ENCODE measurements at places on chromosomes 6 and 20. TPM values are rescaled to one million over a fixed set of nuclear protein-coding genes. Genes with fewer than 3 reads are reported as not detected.

The PAX1 gene
- not detected for total RNA-seq

The C4B gene
- total RNA-seq, result 1.4 TPM

The MMP24 gene
- total RNA-seq, result 0.58 TPM

The BMP5 gene
- total RNA-seq, result not detected

DNA sequence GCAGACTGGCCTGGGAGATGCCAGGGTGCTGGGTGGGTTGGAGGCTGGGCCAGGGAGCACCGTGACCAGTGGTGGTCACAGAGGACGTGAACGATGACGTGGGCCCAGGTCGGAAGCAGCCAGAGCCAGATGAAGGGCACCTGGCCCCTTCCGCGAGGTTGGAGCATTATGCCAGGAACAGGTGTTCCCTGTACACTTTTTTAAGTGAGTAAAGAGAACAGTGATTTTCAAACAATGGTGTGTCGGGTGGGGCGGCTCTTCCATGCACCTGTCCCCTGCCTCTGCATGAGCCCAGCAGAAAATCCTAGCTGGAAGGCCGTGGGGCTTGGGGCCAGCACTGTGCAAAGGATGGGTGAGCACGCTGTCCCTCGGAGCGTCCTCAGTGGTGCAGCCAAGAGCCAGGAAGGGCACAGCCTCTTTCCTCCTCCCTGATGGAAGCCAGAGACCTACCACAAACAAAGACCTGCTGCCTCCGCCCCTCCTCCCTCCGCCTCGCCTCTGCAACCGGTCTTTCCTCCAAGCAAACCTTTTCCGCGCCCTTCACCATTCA, 350.5 kb downstream of the ZFAND3 start:
- no peak overlapping the region for H3K4me3 ChIP-seq
- no peaks in the 10 kb centered on the region for H3K4me1 ChIP-seq
- no peaks in the 10 kb centered on the region for H3K36me3 ChIP-seq

- H3K4me3 ChIP-seq, result no peak overlapping the region
- peak overlapping the region; percentile 65 for H3K27ac ChIP-seq
- no peaks in the 10 kb centered on the region for H3K36me3 ChIP-seq
- H3K27me3 ChIP-seq, result no peaks in the 10 kb centered on the region
- peaks cover 26% of the 10 kb centered on the region for H3K4me1 ChIP-seq
Measured at GRCh38 chr20:1907586-1907985, 12.4 kb downstream of the SIRPA start.

DNA sequence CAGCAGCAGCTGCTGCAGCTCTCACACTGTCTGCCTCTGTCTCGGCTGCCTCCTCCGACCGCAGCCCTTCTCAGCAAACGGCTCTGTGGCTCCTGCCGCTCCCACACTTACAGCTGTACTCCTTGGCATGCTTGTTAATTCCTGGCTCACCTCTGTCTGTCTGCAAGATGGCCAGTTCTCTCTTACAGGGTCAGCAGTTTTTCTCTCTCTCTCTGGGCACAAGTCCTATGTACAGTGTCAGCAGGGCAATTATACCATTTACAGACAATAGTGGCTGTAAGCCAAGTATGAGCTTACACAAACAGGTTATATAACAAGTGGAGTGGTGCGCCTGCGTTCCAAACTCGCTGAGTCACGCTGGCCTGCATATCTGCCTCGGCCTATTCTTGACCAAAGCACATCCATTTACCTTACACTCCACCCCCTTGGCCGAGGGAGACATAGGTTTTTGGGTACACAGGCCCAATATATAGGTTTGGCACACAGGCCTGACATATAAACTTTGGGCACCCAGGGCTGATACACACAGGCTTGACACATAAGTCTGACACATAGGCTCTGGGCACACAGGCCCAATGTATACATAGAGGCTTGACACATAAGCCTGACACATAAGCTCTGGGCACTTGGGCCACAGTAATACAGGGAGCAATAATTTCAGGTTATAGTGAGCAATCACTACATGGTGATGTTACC, 4.4 kb downstream of the ZKSCAN3 start:
- H3K4me3 ChIP-seq, result no peak overlapping the region
- peaks cover 57% of the 10 kb centered on the region for H3K4me1 ChIP-seq
- H3K36me3 ChIP-seq, result peaks cover 5% of the 10 kb centered on the region
- H3K27me3 ChIP-seq, result no peaks in the 10 kb centered on the region

- no peak overlapping the region for H3K4me3 ChIP-seq
- peaks cover 2% of the 10 kb centered on the region for H3K27me3 ChIP-seq
- H3K36me3 ChIP-seq, result no peaks in the 10 kb centered on the region
- H3K4me1 ChIP-seq, result peaks cover 12% of the 10 kb centered on the region
- DNase-seq, result peak; percentile 28
Measured at GRCh38 chr6:11341867-11342266, 109.4 kb upstream of the NEDD9 start.

DNA sequence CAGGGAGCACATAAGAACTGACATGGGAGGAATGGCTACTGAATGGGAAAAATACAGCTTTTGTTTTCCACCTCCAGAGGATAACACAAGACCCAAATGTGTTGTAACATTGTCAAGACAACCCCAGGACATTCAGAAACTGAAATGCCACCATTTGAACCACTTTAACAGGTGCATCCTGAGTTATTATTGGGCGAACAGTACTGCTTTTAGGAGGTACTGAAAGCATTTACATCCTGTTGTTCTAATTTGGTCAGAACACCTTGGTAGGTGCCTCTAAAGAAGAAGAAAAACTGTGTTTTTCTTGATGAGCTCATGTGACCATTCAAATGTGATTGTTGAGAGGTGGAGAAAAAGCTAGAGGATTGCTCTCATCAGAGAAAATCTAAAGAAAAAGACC, 6.4 kb upstream of the TXNDC5 start:
- peaks cover 2% of the 10 kb centered on the region for H3K27me3 ChIP-seq
- no peak overlapping the region for H3K27ac ChIP-seq
- H3K4me3 ChIP-seq, result no peak overlapping the region
- no peaks in the 10 kb centered on the region for H3K36me3 ChIP-seq
- no peak for DNase-seq
- no peaks in the 10 kb centered on the region for H3K4me1 ChIP-seq

Data from HFFc6 (cell line).